ENCODE measurements at places on chromosomes 1 and 21. TPM values are rescaled to one million over a fixed set of nuclear protein-coding genes. Genes with fewer than 3 reads are reported as not detected.

TSPEAR gene
- total RNA-seq, result not detected

FMO2 gene
- total RNA-seq, result 58.6 TPM

CHODL gene
- total RNA-seq, result not detected

OXCT2 gene
- 2.4 TPM for total RNA-seq

MCOLN2 gene
- 1.8 TPM for total RNA-seq

C1orf141 gene
- total RNA-seq, result not detected

ORC1 gene
- 2.0 TPM for total RNA-seq

ARID1A gene
- total RNA-seq, result 18.1 TPM

FCRLB gene
- 0.18 TPM for total RNA-seq

COL9A2 gene
- total RNA-seq, result 1.5 TPM

ERICH3 gene
- not detected for total RNA-seq

SLC16A4 gene
- 10.4 TPM for total RNA-seq

RHEX gene
- total RNA-seq, result not detected

NFYC gene
- total RNA-seq, result 29.5 TPM

OR2G6 gene
- not detected for total RNA-seq

SMCP gene
- not detected for total RNA-seq

RHCE gene
- 1.1 TPM for total RNA-seq

FAM72C gene
- total RNA-seq, result 1.5 TPM

GBP7 gene
- not detected for total RNA-seq
